Stimulated activated CD4-positive, alpha-beta T cell treated with anti-CD3 and anti-CD28 coated beads, TNF-alpha, amount 100 ng/mL, for 1 hour (primary cell): ENCODE measurements at places on chromosomes 5 and 9.
A peak's percentile ranks its signal among the peaks of the same experiment; 100 is the strongest.

GRCh38 chr9:136729144-136729543 is 13.6 kb downstream of the LCN10 start:
- DNase-seq, result no peak

DNA sequence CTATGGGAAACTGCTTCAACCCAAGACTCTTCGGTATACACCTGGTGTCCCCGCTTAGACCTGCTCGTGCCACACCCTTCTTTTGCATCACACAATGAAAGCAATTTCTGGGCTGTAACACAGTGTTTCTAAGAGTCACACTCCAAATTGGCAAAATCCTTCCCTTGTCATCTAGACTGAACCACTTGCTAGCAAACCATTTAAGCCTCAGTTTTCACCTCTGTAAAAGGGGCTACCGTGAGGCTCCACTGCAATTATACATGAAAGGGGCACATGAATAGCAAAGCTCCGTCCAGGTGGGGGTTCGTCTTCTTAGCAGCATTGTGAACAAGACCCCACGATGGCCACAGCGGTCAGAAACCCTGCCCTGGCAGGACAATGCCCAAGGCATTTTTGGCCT is 166.8 kb downstream of the PAX5 start:
- no peak for DNase-seq

- no peak for DNase-seq
Observed at GRCh38 chr5:4777435-4777834, 362.7 kb upstream of the ADAMTS16 start.

DNA sequence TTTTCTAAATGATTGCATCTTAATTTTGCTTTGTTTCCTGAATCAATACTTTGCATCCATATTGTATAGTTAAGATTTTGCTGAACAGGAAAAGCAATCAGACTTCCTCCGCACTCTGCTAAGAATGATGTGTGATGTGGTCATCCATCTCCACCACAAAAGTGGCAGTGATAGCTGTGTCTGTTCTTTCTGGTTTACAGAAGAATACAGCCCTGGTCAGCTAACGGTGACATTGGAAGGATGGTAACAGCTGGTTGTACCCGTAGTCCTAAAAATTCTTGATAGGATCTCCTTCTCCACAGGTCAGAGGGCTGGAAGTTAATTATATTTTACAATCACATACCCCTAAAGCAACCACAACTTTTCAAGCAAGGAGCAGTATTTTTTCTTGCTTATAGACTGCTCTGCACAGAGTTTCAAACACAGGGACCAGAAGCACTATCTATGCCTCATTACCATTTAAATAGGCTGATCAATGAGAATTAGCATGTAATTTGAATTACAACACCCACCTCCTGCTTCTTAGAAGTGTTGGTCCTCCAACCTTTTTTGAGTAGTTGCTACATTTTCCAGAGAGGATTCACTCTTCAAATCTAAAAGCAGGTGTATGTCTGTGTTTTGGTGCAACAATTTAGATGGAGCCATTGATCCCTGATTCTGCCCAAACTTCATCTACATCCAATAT is 1191.9 kb upstream of the NUDT12 start:
- no peak for DNase-seq

DNA sequence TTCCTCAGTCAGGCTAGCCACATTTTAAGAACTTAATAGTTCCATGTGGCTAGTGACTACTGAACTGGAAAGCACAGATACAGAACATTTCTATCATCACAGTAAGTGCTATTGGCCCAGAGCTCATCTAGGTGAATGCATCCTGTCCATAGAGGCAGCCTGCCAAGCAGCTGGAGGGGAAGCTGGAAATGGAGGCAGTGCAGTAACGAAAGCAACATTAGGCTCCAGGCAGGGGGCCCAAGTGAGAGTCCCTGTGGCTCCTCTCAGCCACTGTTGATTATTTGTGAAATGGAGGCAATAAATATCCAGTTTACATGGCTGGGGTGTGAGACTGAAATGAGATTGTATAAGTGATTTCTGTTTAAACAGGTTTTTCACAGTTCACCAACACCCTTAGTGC is 227.2 kb upstream of the KLF9 start:
- DNase-seq, result no peak

- no peak for DNase-seq
Observed at GRCh38 chr9:74872619-74873233, 15.0 kb downstream of the TRPM6 start.

- DNase-seq, result no peak
Observed at GRCh38 chr5:97629276-97629675, 446.2 kb upstream of the RIOK2 start.

DNA sequence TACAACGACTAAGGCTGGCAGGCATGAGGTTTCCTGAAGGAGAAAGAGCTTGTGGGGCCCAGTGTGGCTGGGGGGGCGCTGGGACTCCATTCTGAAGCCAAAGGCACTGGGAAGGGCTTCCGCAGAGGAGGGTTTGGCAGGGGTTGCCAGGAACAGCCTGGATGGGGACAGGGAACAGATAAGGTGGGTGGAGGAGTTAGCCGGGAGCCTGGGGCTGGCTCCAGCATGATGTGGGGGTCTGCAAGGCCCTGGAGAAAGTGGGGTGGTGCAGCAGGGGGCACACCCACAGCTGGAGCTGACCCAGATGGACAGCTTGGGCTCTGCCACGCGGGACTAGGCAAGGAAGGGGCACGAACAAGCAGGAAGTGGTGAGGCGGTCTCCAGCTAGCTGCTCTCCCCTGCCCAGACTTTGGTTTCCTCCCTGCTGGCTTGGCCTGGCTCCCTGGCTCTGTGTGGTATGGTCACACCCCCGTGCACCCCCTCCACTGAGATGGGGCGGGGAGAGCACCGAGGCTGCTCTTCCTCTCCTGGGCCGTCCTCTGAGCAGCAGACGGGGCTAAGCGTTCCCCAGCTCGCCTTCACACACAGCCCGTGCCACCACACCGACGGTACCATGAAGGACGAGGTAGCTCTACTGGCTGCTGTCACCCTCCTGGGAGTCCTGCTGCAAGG is at the start of gene LTC4S:
LTC4S (plus strand) TSS at position 519 of the 672 bp plus-strand sequence; CDS start at position 614, 95 bp downstream.
- peak; percentile 31 for DNase-seq

DNA sequence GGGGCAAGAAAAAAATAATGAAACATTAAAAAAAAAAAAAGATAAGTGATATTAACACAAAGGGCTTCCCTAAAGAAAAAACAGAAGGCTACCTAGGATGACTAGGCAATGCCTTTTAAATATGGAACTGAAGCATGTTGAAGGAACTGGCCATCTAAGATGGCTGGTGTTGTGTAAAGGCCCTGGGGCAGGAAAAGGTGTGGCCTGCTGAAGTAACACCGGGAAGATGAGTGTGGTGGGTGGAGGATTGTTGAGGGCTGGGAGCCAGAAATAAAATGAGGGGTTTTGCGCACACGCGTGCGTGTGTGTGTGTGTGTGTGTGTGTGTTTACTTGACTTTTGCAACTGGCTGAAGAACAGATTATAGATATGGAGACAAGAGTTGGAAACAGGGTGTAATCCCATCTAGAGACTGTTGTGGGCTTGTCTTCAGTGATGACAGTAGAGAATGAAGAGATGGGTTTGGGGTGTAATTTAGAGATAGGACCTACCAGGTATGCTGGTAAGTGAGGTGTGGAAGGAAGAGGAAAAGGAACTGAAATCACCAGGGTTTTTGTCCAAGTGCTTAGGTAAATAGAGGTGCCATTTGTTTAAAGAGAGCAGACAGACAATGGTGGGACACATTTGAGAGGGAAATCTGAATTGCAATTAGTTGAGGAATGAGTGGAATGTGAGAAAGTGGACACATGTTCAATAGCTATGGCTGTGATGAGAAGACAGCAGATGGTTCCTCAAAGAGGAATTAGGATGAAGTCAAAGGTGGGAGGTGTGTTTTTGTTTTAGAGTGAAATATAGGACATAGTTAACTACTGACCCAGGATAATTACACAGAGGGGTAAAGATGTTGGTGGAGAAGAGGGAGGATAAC is 33.9 kb downstream of the RAD23B start:
- DNase-seq, result no peak

GRCh38 chr5:159498630-159499029 is 168.3 kb upstream of the IL12B start:
- DNase-seq, result no peak

GRCh38 chr5:14249258-14250082 is 106.3 kb downstream of the TRIO start:
- no peak for DNase-seq

DNA sequence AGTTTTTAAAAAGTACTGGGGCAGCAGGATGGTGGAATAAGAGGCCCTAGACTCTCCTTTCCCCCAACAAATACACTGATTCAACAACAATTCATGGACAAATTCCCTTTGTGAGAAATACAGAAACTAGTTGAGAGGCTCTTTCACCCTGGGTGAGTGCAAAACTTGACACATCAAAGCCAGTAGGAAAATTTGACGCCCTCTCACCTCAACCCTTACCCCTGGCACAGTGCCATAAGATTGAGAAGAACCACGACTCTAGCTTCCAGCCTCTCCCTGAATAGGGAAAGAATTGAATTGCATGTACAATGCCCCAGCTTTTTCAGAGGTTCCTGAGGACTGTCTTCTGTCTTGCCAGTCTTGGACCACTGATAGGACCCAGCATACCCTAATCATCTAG is 12.3 kb downstream of the KIF4B start:
- DNase-seq, result no peak

DNA sequence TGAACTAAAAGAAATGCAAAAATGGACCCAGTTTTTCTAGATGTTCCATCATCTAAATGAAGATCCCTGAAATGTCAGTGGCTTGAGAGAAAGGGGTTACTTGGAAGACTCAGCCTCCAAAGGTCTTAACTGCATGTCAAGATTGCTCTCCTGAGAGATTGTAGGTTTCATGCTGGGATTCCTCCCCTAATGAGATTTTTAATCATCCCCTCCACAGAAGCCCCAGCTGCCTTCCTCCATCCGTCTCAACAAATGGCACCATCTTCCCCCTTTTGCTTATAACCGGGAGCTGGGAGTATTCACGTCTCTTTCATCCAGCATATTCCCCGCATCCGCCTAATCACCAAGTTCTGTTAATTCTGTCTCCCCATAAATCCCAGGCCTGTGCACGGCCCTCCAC is 104.5 kb downstream of the NSG2 start:
- DNase-seq, result no peak

DNA sequence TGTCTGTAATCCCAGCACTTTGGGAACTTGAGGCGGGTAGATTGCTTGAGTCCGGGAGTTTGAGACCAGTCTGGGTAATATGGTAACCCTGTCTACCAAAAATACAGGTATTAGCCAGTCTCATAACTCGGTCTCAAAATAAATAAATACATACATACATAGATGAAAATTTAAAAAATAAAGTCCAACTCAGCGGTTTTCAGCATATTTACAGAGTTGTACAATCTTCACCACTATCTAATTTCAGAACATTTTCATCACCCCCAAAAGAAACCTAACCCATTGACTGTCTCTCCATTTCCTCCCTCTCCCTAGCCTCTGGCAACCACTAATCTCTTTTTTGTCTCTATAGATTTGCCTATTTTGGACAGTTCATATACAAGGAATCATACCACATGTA is 10.7 kb downstream of the RMND5B start:
- DNase-seq, result no peak
